ENCODE measurements at places on chromosomes 6 and 20.

DNA sequence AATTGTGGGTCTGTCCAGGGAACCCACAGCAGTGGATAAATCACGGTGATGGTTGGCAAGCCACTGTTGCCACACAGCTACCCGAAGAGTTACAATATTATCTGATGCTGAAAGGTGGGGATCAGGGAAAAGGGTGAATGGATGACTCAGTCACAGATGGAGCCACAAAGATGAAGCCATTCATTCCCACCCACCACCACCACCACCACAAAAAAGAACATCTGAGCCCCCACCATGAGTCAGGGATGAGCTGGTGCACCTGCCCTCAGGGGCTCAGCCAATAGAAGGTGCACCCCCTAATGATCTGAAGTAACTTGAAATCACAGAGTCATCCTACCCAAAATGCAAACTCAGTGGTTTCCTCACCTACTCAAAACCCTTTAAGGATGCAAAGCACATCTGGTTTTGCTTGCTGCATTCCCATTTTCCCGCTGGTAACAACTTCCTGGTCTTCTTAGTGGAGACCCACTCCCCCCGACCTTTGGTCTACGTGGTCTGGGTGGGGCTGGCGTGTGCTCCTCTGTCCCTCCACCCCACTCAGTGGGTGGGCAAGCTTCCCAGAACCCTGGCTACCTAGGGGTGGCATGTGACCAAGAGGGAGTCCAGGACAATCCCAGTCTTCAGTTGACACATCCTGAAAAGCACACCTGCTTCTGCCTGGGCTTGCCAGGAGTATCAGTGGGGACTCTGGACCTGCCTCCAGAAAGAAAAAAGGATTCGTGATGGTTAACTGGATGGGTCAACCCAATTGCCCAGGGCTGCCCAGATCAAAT lies 125.5 kb downstream of the ANKRD60 start:
- DNase-seq = no peak

DNA sequence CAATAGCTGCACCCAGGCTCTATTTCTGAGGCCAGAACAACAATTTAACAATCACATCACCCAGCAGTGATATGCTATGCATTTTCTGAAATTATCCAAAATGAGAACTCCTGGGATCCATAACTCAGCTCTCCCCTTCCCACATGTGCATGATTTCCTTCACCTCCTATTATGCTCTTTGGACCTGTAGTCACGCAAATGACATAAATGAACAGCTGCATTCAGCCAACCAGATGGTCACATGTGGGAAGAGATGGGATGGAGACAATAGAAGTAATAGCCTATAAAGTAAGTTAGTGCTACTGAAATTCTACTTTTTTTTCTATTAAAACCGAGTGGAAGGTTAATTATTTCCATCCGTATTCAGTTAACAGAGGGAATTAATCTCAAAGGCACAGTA lies 662.1 kb upstream of the ID4 start:
- no peak for DNase-seq

DNA sequence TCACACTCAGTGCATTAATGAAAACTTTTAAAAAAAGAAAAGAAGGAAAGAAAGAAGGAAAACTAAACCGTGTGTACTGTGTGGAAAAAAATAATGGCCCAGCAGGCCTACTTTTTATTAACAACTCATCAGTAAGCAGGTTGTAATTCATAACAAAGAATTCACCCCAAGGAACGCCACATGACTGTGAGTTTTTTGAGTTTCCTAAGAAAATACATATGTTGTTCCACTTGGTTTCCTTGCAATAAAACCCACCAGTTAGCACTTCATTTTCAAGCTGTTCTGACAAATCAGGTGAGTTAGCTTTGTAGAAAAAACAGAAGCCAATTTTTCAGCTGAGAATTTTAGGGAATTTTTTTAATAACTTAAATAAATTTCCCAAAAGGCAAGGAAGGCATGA lies 259.3 kb upstream of the TBX18 start:
- no peak for DNase-seq

DNA sequence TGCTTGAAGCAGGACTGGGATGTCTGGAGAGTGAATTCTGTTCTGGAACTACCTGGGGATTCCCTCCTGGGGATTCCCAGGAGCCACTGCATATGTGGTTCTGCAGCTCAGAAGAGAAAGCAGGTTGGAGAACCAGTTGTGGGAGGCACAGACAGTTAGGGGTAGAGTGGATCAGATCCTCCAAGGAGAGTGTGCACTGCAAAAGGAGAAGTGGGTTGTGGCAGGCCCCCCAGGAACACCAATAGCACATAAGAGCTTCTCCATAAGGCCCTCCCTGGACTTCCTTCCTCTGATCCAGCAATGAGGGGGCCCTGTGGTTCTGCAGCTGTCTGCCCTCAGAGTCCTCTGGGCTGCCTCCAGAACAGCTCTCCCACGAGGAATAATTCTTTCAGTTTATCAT lies 369.2 kb upstream of the CNR1 start:
- peak; percentile 64 for DNase-seq

DNA sequence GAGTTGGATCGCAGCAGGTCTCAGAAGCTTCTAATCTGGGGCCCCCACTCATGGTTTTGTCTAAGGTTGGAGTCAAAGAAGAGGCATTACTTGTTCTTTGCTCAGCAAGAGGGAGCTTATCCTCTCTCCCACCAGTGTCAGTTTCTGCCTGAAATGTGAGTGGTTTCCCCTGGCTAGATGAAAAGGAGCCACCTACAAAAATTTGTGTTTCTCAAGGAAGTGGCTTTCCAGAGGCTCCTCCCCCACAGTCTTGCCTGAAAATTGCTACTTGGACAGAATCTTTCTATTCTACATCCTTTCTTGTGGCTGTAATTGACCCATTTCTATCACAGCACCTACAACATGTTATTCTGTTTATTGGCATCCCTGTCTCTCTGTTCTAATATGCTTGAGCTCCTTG lies 37.9 kb downstream of the SCML4 start:
- DNase-seq = no peak

GRCh38 chr6:105045526-105045925 lies 88.6 kb downstream of the LIN28B start:
- DNase-seq = no peak

GRCh38 chr6:34834789-34835518 lies 43.1 kb downstream of the BLTP3A start:
- DNase-seq = peak; percentile 77

GRCh38 chr20:61353261-61354000 lies 101.4 kb downstream of the CDH4 start:
- no peak for DNase-seq

- DNase-seq = no peak
Measured at GRCh38 chr6:26445934-26446667, 5.8 kb downstream of the BTN3A3 start.

GRCh38 chr6:45687570-45687969 lies 309.8 kb upstream of the SUPT3H start:
- DNase-seq = no peak

- DNase-seq = no peak
Measured at GRCh38 chr6:5334341-5334740, 73.0 kb downstream of the FARS2 start.
